ENCODE measurements at places on chromosomes 12 and 14. TPM values are rescaled to one million over a fixed set of nuclear protein-coding genes. Genes with fewer than 3 reads are reported as not detected.

The PITPNM2 gene
- total RNA-seq, result 15.3 TPM

The HOTAIR gene
- total RNA-seq, result not detected

The RNASE1 gene
- total RNA-seq, result not detected

The PLEKHD1 gene
- total RNA-seq, result not detected

GRCh38 chr12:87756721-87757120 is 272.5 kb downstream of the C12orf50 start:
- no peak for DNase-seq

DNA sequence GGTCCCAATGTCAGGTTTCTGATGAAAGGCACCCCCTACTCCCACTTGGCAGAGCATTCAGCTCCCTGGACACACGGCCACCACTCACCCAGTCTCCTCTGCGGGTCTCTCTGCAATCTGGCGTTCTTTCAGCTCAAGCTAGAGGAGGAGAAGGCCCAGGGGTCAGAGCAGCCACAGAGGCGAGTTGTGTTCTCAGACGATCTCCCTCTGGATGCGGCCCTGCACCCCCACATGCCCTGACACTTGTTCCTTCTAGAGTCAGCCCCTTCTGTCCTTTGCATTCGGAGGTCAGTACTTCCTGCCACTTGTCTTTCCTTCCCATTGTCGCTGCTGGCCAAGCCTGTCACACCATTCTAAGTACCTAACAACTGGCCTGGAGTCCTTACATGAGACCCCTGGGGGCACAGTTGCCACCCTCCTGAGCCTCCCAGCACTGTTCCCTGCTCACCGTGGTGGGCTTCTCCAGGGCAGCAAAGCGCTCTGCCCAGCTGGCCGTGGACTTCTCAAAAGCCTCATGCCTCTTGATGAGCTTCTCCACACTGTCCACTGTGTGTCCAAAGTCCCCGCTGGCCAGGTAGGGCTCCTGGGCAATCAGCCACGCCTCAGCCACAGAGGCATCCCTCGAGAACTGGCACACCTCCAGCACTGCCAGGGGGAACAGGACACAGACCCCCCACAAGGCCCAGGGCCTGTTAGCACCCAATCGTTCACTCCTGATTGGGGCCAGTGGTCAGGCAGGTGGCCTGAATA is 63.2 kb downstream of the PLEKHG3 start:
- DNase-seq, result no peak

The AICDA gene
- total RNA-seq, result not detected

DNA sequence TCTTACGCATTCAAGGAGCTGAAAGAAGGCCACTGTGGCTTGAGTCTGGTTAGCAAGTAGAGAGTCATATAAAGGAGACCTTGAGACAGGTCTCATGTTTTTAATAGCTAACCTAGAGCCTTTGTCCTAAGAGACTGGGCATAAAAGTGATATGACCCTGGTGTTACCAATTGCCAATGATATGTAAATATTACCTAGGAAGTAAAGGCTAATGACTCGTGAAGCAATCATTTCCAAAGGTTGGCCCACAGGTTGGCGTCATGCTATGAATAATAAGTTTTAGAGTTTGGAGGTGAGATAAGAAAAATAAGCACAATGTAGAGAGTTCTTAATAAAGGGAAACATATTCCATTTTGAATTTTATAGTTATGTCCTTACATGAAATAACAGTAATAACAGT is 116.6 kb upstream of the PLEKHA5 start:
- no peak for DNase-seq

GRCh38 chr12:99529966-99530365 is 117.6 kb upstream of the GARIN6 start:
- no peak for DNase-seq
